ENCODE measurements at places on chromosomes 6 and 20. TPM values are rescaled to one million over a fixed set of nuclear protein-coding genes. Genes with fewer than 3 reads are reported as not detected.

Gene SGK2
- total RNA-seq = not detected

Gene NKX2-2
- total RNA-seq = 0.20 TPM

Gene ULBP3
- total RNA-seq = 17.3 TPM

Gene BMP2
- total RNA-seq = 1.1 TPM

Measured in subcutaneous preadipocyte (primary cell).